AG08395 (cell line): ENCODE measurements at places on chromosomes 1 and 21.

- no peak for DNase-seq
These were observed 104.4 kb downstream of the CACHD1 start for GRCh38 chr1:64574301-64574700.

- DNase-seq = no peak
These were observed 125.4 kb downstream of the SIK1 start for GRCh38 chr21:43301409-43302061.

GRCh38 chr1:83715550-83715949 is 283.4 kb downstream of the TTLL7 start:
- no peak for DNase-seq

- DNase-seq = peak; percentile 46
These were observed 13.8 kb upstream of the SAMD11 start for GRCh38 chr1:909861-910310.

DNA sequence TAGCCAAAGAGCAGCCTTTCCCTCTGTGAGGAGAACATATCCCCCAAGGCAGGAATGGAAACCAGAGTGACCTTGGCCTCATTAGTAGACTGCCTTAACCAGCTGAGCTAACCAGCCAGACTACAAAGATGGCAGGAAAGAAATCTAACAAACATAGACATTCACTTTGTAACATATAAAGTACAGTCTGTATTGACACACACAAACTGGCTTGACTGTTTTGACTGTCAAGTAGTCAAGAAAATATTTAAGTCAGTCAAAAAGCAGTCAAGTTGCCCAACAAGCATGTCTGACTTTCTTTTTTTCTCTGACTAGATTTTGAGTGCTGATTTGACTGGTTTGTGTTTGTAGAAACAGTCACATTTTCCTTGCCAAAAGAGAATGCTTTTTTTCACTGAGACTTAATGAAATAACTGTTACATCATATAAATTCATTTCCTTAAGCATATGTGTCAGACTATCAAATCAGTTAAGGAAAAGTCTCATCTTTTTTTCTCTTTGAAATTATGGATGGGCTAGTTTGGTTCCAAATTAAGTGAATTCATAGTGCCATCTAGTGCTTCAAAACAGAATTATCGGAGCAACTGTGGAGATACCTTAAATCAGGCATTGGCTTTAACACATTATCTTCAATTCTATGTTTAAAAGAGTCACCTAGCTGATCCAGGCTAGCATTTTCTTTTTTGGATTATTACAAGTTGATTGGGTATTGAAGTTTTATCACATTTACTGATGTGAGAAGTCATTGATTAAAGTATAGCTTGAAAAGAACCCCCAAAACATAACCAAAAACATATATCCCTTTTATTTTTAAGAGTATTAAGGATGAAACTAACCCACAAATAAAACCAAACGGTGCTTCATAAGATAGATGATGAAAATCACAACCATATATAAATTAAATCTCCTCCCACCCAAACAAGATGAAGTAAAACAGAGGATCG is 75.0 kb downstream of the ATP6V1G3 start:
- peak; percentile 45 for DNase-seq

DNA sequence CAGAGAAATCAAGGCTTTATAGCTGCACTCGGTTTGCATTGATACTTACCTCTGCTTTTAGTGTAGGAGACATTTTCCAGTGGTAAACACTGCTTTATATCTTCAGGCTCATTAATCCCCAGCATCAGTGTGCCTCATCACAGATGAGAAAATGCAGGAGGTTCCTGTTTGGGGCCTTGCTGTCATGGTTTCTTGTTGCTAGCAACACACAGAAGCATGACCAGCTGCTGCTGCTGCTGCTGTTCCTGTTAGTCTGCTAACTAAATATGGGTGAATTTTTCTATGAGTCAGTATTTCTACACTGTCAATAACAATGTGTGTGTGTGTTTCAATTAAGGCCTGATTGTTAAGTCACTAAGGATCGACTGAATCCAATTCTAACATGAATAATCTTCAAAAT is 85.8 kb upstream of the RGS1 start:
- DNase-seq = peak; percentile 80

DNA sequence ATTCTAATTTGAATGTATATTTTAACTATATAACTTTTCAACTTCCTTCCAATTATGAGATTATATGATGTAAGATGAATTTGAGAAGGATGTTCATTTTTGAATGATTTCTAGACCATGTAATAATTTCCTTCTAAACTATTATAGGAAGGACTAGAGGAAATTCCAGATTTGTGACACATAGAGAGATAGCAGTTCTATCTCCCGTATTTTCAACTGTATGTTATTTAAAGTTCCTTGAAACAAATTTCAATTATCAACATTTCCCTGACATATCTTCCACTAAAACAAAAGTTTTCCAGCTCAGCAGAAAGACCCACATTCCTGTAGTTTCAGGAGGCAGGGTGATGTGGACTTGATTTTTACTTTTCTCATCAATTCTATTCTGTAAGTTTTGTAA is 396.7 kb upstream of the C1orf87 start:
- no peak for DNase-seq

- no peak for DNase-seq
These were observed 21.5 kb upstream of the GPR37L1 start for GRCh38 chr1:202101184-202101583.

DNA sequence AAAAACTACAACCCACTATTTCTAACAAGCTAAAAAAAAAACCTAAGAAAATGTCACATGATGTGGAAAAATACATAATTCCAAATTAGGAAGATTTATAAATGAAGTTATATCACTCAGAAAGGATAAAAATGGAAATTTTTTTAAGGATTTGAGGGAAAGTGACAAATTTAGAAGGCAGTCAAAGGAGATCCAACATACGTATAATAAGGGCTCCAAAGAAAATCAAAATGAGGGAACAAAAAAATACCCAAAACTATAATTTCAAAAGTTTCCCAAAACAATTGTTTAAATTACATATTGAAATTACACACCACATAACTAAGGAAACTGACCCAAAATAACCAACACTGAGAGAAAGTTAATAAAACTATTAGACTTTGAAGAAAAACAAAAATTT is 381.1 kb upstream of the KAZN start:
- DNase-seq = no peak

- no peak for DNase-seq
These were observed 339.7 kb downstream of the PTPRC start for GRCh38 chr1:198978523-198978922.

DNA sequence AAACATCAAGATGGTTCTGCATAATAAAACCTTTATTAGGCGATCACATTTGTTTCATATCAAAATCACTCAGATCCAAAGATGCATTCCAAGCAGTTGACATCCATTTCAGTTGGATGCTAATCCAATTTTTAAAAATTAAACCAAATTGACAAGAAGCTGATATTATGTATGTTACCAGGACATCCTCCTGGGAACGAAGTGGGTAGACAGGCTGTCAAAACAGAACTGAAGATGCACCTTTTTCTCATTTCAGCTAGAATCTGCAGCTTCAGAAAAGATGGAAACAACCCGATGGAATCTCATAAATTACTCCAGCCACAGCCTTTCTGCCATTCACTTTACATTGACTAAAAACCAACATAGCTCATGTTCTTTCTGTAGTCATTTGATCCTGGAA is 268.4 kb downstream of the PLPP3 start:
- no peak for DNase-seq

- no peak for DNase-seq
These were observed 2.5 kb downstream of the KIF21B start for GRCh38 chr1:201020721-201021629.

DNA sequence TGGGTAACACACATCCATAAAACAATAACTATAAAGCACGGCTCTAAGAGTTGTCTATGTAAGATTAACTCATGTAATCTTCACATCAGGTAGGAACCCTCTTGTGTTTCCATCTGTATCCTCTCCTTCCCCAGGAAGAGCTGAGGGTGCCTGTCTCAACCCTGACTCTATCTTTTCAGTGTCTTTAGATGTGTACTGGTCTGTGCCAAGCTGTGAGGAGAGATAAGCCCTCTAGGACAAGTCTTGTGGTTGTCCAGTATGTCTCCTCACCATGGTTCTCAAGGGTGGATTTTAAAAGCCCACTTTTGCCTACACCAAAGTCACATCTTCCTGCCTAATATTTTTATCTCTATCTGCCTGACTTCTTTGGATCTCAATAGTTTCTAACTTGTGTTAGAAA is 300.1 kb downstream of the KCNT2 start:
- no peak for DNase-seq

DNA sequence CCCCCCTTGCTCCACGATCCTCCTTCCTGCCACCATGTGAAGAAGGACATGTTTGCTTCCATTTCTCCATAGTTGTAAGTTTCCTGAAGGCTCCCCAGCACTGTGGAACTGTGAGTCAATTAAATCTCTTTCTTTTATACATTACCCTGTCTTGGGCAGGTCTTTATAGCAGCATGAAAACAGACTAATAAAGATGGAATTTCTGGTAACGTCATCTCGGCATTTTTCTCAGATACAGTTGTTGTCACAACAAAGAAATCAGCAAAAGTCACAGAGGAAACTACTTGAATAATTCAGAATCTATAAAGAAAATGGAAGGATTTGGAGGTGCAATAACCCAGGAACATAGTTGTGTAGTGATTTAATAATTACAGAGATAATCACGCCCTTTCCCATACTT is 4.4 kb downstream of the APCS start:
- no peak for DNase-seq

DNA sequence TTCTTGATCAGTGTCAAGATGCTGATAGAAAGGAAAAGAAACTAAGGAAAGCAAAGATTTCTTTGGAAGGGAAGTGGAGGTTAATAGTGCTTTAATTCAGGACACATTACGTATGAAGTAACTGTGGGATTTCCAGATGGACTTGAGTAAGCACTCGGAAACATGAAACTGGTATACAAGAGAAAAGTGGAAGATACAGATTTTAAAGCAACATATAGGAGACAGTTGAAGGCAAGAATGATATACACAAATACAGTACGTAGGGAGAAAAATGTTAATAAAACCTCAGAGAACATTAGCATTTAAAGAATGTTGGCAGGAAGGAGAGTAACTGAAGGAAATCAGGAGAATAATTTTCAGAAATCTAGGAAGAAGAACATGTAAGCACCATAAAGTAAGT is 730.9 kb upstream of the ADGRL2 start:
- DNase-seq = no peak

GRCh38 chr1:204384636-204385352 is 25.1 kb upstream of the PLEKHA6 start:
- peak; percentile 90 for DNase-seq

GRCh38 chr1:169044296-169044695 is 62.2 kb upstream of the ATP1B1 start:
- no peak for DNase-seq

DNA sequence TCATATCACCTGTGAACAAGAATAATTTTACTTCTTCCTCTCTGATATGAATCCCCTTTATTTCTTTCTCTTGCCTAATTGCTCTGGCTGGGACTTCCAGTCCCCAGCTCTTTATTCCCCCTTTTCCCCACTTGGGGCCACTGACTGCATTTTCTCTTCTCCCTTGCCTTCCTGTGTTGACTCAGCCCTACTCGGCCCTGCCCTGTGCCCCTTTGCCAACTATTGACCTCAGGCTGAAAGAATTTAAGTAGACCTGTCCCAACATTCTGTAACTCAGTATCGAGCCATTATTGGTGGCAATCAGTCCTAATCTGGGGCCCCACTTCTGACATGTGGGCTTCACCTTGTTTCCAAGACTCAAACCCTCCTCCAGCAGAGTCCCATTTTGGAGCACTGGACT is 60.6 kb upstream of the STUM start:
- DNase-seq = no peak
